ENCODE measurements at places on chromosomes 4 and X. TPM values are rescaled to one million over a fixed set of nuclear protein-coding genes. Genes with fewer than 3 reads are reported as not detected.

Gene SCRG1
- 34.6 TPM for total RNA-seq

Gene ATP2B3
- 0.19 TPM for total RNA-seq

DNA sequence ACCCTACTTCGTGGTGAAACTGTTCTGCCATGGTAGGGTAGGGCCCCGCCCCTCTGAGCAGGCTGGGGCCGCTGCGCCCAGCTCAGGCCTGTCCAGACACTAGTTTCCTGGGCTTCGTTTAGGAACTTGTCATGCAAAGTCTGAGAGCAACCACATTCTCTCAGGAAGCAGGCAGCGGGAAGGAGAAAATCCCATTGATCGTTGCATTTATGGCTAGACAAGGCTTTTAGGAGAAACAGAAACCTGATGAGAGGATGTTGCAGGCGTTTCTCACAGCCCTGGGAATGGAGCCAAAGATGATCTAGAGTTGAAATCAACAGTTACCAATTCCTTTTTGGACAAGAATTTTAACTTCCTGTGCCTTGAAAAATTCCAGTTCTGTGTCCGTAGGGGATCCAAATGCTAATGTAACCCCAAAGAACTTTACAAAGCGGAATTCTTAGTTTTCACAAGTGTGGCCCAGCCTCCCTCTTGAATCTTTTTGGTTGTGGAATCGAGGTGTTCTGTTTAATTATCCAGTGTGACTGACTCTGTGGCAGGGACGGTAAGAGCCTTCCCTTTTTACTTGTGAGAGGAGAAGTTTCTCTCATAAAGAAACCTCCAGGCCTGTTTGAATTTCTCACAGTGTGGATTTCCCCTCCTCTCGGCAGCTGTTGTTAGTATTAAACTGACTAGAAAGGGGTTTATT, 4.5 kb upstream of the CXCL9 start:
- no peak overlapping the region for H3K4me3 ChIP-seq
- no peak overlapping the region for H3K27ac ChIP-seq
- H3K36me3 ChIP-seq = no peaks in the 10 kb centered on the region
- H3K27me3 ChIP-seq = no peaks in the 10 kb centered on the region

DNA sequence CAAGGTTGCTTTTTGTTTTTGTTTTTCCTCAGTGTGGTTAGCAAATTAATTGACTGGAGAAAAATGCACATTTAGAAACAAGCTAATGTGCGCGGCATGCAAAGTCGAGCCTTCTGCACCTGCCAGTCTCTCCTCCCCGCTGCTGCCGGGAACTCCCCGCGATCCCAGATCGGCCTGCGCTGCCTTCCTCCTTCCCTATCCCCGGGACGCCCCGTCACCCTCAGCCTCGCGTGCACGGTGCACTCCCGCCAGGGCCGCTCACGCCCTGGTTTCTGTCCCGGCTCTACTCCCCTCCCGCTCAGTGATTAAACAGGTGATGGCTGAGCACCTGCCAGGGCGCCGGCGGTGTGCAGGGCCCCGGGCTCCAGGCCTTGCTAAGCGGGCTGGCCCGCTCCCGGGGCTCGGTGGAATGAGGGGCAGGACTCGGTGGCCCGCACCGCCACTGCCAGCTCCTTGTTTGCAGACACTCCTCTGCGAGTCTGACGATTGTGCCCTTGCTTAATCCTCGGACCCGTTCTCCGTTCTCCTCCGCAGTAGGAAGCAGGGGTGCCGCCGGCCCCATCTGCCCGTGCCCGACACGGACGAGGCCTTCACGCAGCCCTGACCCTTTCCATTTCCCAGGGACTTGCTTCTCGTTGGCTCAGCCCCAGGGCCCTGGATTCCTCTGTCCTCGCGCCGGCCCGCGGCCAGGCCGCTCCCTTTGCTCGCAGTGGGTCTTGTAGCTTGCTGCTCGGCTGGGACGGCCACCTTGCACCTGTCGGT, 143.4 kb downstream of the TRIML1 start:
- DNase-seq = no peak
- no peaks in the 10 kb centered on the region for H3K27me3 ChIP-seq
- H3K4me1 ChIP-seq = no peaks in the 10 kb centered on the region
- H3K27ac ChIP-seq = no peak overlapping the region

DNA sequence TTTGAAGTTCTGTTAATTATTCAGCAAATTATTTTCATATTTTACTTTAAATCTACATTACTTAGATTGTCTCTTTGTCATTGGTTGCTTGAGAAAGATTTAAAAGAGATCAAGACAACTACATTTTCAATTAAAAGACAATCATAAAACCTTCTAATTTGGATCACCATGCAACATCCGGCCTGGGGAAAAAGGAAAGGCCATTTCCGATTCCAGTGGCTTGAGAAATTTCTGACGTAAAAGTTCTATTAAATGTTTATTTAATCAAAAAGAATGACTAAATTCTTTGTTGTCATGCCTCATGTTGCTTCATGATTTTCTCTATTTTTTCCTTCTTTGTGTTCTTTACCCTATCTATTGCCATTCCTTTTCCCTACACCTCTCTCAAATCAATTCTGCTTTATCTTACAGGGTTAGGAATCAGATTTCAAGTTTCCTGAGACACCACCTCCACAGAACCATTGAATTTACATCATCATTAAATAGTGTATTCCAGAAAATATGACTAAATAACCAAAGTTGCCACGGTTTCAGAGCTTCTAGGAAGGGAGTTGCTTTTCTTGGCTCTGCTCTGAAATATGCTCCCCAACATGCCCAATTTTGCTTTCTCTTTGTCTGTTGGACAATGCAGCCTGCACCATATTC, 124.6 kb upstream of the ACSL4 start:
- H3K4me3 ChIP-seq = no peak overlapping the region
- no peak for DNase-seq
- no peaks in the 10 kb centered on the region for H3K27me3 ChIP-seq
- no peaks in the 10 kb centered on the region for H3K4me1 ChIP-seq

DNA sequence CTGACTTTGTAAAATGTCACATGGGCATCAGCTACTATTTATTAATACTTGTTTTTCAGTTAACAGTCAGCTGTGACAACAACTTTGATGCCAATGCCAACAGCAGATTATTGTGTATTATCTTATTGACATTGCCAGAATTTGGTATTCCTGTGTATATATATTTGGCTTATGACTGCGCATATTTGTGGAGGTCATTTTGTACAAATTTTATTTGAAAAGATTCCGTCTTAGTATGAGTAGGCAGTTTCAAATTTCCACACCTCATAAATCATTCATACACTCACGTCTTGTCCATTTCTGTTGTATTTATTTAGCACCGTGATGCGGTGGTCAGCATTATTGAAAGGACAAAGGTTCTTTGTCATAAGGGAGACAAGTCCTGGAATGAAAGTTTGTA, 558.2 kb upstream of the NDST4 start:
- no peaks in the 10 kb centered on the region for H3K27me3 ChIP-seq
- no peak overlapping the region for H3K4me3 ChIP-seq
- no peaks in the 10 kb centered on the region for H3K4me1 ChIP-seq

GRCh38 chrX:127317159-127317558, 497.6 kb downstream of the PRR32 start:
- no peaks in the 10 kb centered on the region for H3K36me3 ChIP-seq
- no peaks in the 10 kb centered on the region for H3K4me1 ChIP-seq
- DNase-seq = no peak
- H3K4me3 ChIP-seq = no peak overlapping the region
- no peak overlapping the region for H3K27ac ChIP-seq
- H3K27me3 ChIP-seq = no peaks in the 10 kb centered on the region

GRCh38 chr4:24754571-24754970, 40.8 kb upstream of the SOD3 start:
- H3K4me1 ChIP-seq = no peaks in the 10 kb centered on the region
- H3K36me3 ChIP-seq = no peaks in the 10 kb centered on the region
- H3K27me3 ChIP-seq = no peaks in the 10 kb centered on the region
- no peak for DNase-seq

GRCh38 chr4:2817701-2818350, 24.9 kb downstream of the SH3BP2 start:
- DNase-seq = no peak
- H3K27me3 ChIP-seq = no peaks in the 10 kb centered on the region
- no peaks in the 10 kb centered on the region for H3K4me1 ChIP-seq
- peak overlapping the region; percentile 29 for H3K4me3 ChIP-seq
- H3K36me3 ChIP-seq = no peaks in the 10 kb centered on the region
- no peak overlapping the region for H3K27ac ChIP-seq

DNA sequence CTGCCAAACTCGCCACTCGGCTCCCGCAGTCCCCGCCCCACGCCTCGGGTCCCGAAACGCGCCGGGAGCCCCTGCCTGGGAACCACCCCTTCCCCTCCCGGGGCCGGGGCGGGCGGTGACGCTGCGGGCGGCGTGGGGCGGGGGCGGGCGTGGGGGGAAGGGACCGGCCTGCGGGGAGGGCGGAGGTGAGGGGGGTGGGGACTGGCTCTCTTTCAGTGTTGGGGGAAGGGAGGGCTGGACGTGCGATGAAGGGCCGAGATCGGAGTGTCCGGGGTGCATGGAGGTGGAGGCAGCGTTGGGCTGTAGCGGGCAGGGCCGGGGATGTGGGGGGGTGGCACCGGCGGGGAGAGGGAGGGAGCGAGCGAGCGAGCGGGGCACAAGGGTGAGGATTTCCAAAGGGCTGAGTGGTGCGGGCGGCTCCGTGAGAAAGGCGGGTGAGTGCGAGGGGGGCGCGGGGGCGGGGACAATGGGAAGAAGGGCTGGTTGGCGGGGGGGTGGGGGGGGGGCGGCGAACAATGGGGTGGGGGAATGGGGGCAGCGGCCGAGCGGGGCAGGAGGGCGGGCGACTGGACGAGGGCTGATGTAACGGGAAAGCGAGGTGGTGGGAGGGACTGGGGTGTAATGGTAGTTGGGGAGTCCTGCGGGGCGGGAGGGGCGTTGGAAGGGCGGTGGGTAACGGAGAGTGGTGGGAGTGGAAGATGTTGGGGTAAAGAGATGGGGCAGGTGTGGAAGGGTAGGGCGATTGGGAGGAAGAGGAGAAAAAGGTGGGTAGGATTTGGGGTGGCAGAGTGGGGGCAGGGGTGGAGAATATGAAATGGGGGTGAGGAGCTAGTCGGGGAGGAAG, 578 bp downstream of the DCUN1D4 start:
- H3K27me3 ChIP-seq = no peaks in the 10 kb centered on the region
- peak overlapping the region; percentile 88 for H3K27ac ChIP-seq
- peak; percentile 82 for DNase-seq
- H3K4me3 ChIP-seq = peak overlapping the region; percentile 87
- H3K36me3 ChIP-seq = no peaks in the 10 kb centered on the region

DNA sequence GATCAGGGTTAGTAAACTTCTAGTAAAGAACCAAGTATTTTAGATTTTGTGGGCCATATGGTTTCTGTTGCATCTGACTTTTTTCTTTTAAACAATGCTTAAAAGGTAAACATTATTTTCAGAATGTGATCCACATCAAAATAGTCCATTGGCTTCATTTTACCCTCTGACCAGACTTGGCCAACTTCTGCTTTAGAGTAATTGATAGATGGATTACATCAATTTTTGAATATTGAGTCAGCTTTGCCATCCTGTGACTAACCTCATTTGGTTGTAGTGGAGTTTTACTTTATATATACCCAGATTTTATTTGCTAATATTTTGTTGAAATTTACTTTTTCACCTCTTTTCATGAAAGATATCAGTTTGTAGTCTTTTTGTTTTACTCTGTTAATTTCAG, 559.8 kb downstream of the TLL1 start:
- no peak overlapping the region for H3K4me3 ChIP-seq
- H3K4me1 ChIP-seq = no peaks in the 10 kb centered on the region
- no peak for DNase-seq
- no peaks in the 10 kb centered on the region for H3K27me3 ChIP-seq

GRCh38 chrX:115948018-115948923, 222.3 kb upstream of the AGTR2 start:
- H3K4me1 ChIP-seq = no peaks in the 10 kb centered on the region
- H3K36me3 ChIP-seq = no peaks in the 10 kb centered on the region
- no peak overlapping the region for H3K4me3 ChIP-seq

DNA sequence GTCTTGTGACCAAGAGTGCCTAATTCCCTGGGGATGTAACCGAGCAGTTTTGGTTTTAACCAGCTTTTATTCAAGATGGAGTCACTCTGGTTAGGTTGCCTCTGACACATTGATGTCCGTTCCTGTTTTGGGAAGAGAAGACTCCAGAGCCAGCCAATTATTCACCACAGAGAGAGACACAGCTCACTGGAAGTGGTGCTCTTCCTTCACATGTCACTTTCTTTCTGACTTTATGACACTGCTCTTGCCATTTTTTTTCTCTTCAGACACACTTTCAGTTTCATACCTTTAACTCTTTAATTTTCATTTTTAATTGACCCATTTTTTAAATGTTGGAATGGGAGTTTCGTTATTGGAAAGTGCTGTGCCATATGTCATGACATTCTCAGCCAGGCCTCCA, 418.4 kb upstream of the FSTL5 start:
- H3K27ac ChIP-seq = no peak overlapping the region
- no peak overlapping the region for H3K4me3 ChIP-seq
- no peak for DNase-seq
- H3K27me3 ChIP-seq = no peaks in the 10 kb centered on the region

DNA sequence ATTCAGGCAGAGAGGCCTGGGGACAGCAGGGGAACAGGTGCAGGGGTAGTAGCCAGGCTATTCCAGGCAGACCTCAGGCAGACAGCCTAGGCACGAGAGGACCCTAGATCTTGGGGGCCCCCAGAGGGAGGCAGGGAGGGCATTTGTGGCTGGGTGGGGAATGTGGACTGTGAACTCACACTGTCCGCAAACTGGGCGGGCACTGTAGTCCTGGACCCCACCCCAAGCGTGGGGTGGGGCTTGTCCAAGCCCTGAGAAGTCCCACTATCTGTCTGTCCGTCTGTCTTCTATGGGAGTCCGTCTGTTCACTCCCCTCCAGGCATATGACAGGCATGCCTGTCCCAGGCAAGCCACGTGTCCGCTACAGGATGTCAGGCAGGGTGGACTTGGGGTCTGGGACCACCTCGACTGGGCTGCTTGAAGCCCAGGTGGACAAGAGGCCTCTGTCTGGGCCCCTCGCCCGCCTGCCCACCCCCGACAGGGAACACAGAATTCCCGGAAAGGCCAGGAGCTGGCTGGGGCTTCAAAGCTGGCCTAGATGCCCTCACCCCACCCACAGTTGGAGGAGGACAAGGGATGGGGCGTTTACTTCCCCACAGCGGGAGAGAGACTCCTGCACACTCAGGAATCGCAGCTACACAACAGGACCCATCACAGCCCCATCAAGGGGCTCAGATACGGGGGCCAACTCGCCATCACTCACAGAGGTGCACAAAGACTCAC, at the start of gene SLC38A5:
SLC38A5 (minus strand) TSS at position 151 of the 723 bp plus-strand sequence. CDS start 2,336 bp downstream, outside the sequence.
- H3K4me1 ChIP-seq = no peaks in the 10 kb centered on the region
- no peak within 1 kb of the TSS for H3K27ac ChIP-seq
- no peaks in the 10 kb centered on the region for H3K36me3 ChIP-seq
- no peak for DNase-seq
- no peak within 1 kb of the TSS for H3K4me3 ChIP-seq

GRCh38 chr4:104486716-104487504, 7.8 kb downstream of the CXXC4 start:
- no peaks in the 10 kb centered on the region for H3K36me3 ChIP-seq
- H3K4me3 ChIP-seq = no peak overlapping the region
- H3K4me1 ChIP-seq = no peaks in the 10 kb centered on the region
- no peaks in the 10 kb centered on the region for H3K27me3 ChIP-seq
- no peak overlapping the region for H3K27ac ChIP-seq
- DNase-seq = no peak

GRCh38 chr4:1403591-1404572, 2.4 kb downstream of the NKX1-1 start:
- H3K27ac ChIP-seq = no peak overlapping the region
- H3K4me1 ChIP-seq = no peaks in the 10 kb centered on the region
- DNase-seq = peak; percentile 78
- no peaks in the 10 kb centered on the region for H3K36me3 ChIP-seq
- H3K4me3 ChIP-seq = no peak overlapping the region

All from aorta (tissue), 5 donors.